Posterior vena cava (tissue), 2 donors: ENCODE measurements at places on chromosomes 13 and 19. TPM values are rescaled to one million over a fixed set of nuclear protein-coding genes. Genes with fewer than 3 reads are reported as not detected.

The SIGLEC5 gene
- not detected for total RNA-seq

The MIA gene
- total RNA-seq: not detected

The RPL18 gene
- total RNA-seq: 746 TPM

The ZNF836 gene
- total RNA-seq: 14.4 TPM

The FCER2 gene
- 0.23 TPM for total RNA-seq

The RYR1 gene
- 5.6 TPM for total RNA-seq

The PRTN3 gene
- 0.38 TPM for total RNA-seq

The ZNF492 gene
- 0.33 TPM for total RNA-seq

The FGF9 gene
- total RNA-seq: 3.1 TPM

The ZNF790 gene
- total RNA-seq: 8.4 TPM

The DZIP1 gene
- 21.7 TPM for total RNA-seq

The BLVRB gene
- total RNA-seq: 88.1 TPM
